Stimulated activated CD4-positive, alpha-beta T cell treated with anti-CD3 and anti-CD28 coated beads, Interleukin-15, amount 100 ng/mL, for 48 hours (primary cell): ENCODE measurements at places on chromosomes 2 and 18.

GRCh38 chr2:160254189-160254762 lies 54.2 kb upstream of the ITGB6 start:
- no peak for DNase-seq

DNA sequence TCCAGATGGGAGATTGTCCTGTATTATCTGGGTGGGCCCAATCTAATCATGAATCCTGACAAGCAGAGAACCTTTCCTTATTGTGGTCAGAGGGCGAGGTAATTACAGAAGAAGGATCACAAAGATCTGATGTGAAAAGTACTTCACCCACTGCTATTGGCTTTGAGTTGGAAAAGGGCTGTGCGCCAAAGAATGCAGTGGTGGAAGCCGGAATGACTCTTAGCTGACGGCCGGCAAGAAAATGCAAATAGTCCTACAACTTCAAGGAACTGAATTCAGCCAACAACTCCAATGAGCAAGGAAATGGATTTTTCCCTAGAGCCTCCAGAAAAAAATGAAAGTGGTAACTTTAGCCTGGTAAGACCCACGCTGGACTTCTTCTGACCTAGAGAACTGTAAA lies 67.3 kb downstream of the CTNNA2 start:
- DNase-seq = no peak

GRCh38 chr18:25399554-25399953 lies 47.6 kb upstream of the ZNF521 start:
- DNase-seq = no peak

- no peak for DNase-seq
Observed at GRCh38 chr2:159518321-159519005, 97.9 kb downstream of the BAZ2B start.
